CD4-positive, alpha-beta T cell treated with Interferon alpha-2 for 1 hour (primary cell): ENCODE measurements at places on chromosomes 7 and 10.

- no peak for DNase-seq
Measured at GRCh38 chr7:39069896-39070881, 92.5 kb downstream of the POU6F2 start.

GRCh38 chr10:34121781-34122622 is 693.1 kb downstream of the PARD3 start:
- DNase-seq, result no peak

DNA sequence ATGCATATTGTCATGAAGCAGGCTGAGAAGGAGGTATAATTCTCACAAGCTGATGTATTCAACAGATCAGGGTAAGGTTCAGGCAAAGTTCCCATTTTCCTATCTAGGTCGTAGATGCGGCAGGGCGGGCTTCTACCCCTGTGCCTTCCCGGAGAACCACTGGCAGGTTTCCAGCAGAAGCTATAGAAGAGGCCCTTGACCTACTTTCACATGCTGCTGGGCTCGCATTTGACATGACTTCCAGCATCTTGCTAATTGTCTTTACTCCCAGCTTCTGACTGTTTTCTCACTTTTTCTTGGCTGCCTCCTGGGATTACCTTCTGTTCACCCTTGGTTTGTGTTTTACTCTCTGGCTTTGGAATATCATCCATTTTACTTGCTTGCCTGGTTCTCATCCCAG is 32.6 kb upstream of the ORC5 start:
- no peak for DNase-seq

DNA sequence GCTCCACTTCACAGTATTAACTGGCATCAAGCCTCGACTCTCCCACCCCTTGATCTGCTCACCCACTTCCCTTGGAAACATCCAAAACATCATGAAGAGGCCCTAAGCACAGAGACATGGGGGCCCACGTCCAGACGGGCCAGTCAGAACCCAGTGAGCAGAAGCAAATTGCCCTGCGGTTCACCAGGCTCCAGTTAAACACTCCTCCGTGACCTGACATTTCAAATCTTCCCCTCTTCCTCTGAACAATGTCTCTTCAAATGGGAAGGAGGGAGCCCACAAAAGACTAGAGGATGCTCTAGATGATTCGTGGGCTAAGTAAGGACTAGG is 44.8 kb downstream of the CLEC2L start:
- DNase-seq, result no peak

DNA sequence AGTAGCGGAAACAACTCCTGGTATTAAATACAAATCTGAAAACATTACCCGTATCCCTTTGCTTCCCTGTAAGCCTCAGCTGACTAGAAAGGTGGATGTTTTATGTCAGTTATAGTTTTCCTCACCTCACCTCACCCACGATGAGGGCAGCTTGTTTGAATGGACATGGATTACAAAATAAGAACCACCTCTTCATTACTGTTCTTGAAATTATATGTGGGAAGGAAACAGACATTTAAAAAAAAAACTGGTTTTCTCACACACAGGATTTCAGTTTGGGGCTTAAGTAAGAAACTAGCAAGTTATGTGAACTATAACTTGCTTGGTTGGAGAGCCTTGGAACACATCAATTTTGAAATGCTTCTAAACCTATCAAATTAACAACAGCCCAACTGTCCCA is 232.9 kb upstream of the CCDC6 start:
- no peak for DNase-seq

GRCh38 chr7:148083448-148083847 is 507.1 kb upstream of the C7orf33 start:
- DNase-seq, result no peak

DNA sequence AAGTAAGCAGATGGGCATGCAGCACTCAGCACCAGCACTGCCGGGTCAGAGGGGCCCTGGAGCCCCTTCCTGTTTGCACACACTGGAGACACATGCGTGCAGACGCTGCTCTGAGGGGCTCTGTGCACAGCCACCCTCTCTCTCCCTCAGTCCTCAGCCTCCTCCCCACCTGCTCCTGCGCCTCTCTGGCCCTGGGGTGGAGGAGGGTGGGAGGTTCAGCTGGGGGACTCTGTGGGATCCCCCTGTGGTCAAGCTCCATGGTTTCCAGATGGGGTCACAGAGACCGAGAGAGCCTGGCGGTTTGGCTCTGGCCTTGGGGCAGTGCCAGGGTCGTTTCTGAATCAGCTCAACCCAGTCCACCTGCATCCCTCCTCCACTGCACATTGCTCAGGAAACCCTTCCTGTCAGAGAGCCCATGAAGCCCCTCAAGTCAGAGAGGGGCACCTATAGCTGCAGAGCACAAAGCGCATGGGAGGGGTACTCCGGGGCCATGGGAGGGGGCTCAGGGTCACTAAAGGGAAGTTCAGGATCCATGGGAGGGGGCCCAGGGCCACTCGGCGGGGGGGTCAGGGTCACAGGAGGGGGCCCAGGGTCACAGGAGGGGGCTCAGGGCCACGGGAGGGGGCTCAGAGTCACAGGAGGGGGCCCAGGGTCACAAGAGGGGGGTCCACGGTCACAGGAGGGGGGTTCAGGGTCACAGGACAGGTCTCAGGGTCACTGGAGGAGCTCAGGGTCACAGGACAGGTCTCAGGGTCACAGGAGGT is 161.7 kb downstream of the ADARB2 start:
- no peak for DNase-seq

DNA sequence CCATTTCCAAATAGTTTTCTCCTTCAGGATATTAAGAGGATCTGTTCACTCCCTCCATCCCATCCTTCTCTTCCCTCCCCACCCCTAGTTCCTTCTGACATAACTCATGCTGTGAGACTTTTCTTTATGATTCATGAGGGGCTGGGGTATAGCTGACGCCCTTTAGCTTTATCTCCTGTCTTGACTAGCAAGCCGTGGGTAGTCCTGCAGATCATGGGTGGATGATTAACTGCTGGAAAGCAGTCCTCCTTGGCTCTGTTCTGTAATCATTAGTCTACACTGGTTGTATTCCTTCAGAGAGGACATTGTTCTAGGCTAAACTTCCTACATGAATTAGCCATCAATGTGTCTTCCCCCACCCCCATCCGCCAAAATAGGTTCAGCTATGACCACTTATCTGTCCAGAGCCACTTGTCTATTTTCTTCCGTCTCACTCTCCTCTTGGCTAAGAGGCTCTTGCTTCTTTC is 135.4 kb downstream of the LRRC4 start:
- no peak for DNase-seq

DNA sequence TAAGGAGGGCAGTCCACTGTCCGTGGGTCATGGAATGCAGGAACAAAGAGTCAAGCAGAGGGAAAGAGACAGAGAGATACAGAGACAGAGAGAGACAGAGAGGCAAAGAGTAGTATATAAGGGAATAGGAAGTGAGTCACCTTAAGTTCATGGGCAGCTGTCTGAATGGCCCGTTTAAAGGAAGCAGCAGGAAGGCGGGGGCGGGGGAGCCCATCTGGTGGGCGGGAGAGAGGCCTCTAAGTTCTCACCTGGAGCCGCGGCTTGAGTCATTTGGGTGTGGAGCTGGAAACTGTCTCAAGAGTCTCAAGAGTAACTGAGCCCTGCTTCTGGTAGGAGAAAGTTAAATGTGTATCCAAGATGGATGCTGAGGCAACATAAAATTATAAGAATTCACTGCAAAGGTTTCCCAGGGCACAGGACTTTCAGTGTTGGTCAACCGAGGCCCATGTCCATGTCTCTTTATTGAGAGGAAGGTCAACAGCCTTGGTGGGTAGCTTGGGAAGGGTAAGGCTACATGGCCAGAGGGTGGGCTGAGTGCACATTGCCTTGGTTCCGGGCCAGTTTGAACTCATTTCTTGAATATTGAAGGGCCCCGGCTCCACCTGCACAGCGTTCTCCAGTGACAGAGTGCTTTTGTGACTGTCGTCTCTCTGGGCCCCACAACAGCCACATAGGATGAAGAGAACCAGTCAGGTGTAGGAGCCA is 85.5 kb upstream of the CACUL1 start:
- no peak for DNase-seq

GRCh38 chr10:95312986-95313495 is 22.2 kb upstream of the PDLIM1 start:
- DNase-seq, result no peak

DNA sequence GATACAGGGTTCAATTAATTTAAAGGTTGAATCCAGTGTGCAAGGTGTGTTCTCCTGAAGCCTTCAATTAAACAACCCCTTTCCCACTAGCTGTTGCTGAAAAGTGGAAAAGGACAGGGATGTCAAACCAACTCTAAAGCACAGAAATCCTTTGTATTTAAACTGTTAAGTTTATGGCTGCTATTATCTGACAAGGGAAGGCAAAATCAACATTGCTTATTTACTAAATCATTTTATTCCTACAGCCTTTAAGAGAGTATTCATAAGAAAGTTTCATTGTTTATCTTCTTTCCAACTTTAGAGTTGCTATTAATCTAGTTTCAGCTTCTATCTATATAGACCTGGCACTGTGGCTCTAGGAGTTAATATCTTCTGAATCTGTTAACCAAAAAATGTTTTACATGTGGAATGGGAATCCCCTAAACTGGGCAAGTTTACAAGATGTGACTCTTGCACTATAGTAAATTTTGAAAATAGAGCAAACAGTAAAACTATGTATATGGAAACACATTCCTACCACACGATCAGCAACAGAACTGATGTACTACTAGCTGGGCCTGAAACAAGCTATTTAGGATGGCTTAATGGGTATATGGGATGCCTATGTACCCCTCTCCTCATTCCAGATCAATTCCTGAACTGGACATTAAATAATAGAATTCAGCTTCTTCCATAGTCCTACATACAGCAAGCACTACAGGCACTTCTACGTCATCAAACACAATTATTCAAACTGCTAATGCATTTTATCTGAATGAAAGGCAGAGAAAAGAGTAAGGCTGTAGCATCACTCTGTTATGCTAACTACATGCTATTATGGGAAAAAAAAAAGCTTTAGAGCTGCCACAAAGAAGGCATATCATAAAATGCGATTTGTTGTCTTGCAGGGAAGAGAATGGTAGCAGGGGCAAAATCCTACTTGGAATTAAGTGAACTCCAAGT is 52.8 kb downstream of the CDK6 start:
- DNase-seq, result no peak

DNA sequence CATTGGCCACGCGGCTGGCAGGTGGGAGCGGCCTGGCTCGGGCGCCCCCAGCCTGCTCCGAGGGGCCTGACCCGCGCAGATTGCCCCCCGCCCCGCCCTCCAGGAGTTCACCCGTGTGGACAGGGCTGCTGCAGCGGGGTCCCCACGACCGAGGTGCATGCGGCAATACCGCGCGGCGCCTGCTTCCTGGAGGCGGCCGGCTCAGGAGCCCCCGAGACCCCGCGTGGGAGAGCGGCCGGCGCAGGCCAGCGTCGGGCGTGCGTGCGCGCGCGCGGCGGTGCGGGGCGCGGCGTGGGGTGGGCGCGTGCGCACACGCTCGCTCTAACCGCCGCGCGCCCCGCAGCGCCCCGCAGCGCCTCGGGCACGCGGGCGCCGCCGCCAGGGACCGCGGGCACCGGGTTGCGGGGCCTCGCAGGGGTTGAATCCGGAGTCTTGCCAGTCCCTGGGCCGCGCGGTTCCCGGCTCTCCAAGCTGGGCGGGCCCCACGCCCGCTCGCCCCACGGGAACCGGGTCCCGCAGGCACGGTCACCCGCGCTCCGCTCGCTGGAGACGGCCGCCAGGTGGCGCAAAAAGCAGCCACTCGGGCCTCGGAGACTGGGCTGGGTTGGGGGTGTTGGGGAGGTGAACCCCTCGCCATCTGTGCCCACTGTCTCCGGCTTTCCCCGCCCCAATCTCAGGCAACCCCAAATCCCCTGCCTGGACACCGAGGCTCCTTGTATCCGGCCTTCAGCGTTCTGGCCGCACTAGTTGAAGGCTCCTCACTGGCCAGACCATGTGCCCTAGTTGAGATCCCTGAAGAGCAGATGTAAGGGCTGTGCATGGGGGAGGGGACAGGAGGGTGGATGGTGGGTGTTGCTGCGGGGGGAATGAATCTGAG is 1.3 kb upstream of the ACHE start:
- peak; percentile 55 for DNase-seq

- DNase-seq, result no peak
Measured at GRCh38 chr10:107666214-107666613, 501.7 kb upstream of the SORCS1 start.

DNA sequence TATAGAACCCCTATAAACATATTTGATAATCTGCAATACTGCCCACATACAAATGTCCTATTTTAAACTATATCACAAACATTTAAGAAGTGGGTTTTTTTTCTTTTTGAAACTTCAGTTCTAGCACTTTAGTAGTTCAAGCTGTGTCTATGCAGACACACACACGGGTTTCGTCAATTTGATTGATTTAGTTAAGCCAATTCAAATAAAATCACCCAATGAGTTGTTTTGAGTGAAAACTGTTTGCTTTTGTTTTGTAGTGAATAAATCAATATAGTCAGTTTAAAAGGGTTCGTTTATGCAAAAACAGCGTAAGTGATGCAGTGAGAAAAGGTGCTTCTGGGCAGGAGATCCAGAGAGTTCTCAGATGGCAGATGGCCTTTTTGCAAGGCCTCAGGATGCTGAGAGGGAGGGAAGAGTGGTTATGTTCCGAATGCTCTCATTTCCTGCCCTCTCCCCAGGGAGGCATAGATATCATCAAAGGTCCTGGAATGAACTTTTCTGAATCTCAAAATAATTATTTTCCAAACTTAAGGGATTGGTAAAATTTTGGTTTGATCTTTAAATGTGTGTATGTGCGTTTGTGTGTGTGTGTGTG is 102.7 kb downstream of the AGMO start:
- no peak for DNase-seq

DNA sequence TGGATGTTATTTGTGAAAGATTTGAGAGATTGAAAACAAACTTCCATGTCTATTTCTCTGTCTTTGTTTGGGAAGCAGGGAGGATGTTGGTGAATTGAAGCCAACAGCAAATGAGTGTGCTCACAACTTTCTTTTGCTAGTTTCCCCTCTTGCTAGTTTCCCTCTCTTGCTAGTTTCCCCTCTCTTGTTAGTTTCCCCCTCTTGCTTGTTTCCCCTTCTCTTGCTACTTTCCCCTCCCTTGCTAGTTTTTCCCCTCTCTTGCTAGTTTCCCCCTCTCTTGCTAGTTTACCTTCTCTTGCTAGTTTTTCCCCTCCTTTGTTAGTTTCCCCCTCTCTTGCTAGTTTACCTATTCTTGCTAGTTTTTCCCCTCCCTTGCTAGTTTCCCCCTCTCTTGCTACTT is 613.3 kb downstream of the LRMDA start:
- no peak for DNase-seq

- peak; percentile 53 for DNase-seq
Measured at GRCh38 chr7:150716368-150716767, at the start of gene GIMAP1. TSS of gene GIMAP1 (plus strand) at chr7:150716613. CDS start at chr7:150719048, 2,435 bp downstream.

- peak; percentile 44 for DNase-seq
Measured at GRCh38 chr10:20004087-20004523, 187.9 kb downstream of the PLXDC2 start.

- no peak for DNase-seq
Measured at GRCh38 chr10:58757352-58758065, 244.8 kb downstream of the BICC1 start.
